Stimulated activated CD4-positive, alpha-beta T cell treated with anti-CD3 and anti-CD28 coated beads, Interleukin-15, amount 100 ng/mL, for 24 hours (primary cell): ENCODE measurements at places on chromosomes 12 and 14.
A peak's percentile ranks its signal among the peaks of the same experiment; 100 is the strongest.

GRCh38 chr12:88408823-88409222 is 171.4 kb downstream of the KITLG start:
- DNase-seq: no peak

DNA sequence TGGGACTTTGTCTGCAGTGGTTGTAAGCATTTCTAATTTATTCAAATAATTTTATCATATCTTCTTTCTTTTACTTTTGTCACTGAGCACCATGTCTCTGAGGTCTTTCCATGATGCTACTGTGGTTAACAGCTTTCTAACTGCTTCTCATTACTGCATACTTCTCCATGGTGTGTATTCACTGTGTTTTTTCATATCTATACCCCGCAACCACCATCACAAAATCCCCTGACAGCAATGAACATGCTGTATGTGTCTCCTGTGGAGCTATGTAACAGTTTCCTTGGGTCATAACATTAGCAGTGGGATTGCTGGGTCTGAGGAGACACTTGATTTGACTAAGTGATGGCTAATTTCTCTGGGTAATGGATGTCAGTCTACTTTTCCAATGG is 29.2 kb upstream of the CHST11 start:
- DNase-seq: no peak

- peak; percentile 6 for DNase-seq
Observed at GRCh38 chr14:24428628-24429394, 657 bp downstream of the CBLN3 start.

GRCh38 chr14:101473795-101474562 is 87.3 kb upstream of the DIO3 start:
- DNase-seq: no peak

GRCh38 chr12:83826112-83826511 is 1086.5 kb downstream of the SLC6A15 start:
- peak; percentile 52 for DNase-seq

DNA sequence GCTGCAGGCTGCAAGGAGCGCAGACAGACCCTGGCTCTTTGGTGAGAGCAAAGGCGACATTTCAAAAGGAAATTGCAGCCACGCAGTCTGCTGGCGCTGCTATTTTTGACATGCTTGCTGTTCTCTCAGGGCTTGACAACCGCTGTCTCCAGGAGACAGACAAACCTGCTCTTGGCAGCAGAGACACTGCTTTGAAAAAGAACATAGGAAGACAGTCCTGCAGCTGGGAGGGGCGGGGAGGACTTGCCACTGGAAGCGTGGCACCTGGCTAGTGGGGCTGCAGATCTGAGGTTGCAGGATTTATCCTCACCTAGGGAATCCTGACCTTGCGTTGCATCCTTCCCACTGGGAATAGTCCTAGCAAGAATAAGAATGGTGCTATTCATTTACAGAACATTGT is 91.8 kb upstream of the KCNA1 start:
- DNase-seq: no peak

- no peak for DNase-seq
Observed at GRCh38 chr12:19575337-19576243, 136.3 kb downstream of the AEBP2 start.

- no peak for DNase-seq
Observed at GRCh38 chr14:24394275-24394674, 4.5 kb upstream of the NYNRIN start.

GRCh38 chr12:54945082-54945481 is 39.5 kb downstream of the TESPA1 start:
- no peak for DNase-seq
